Trophoblast cell (in vitro differentiated cells and primary cell): ENCODE measurements at places on chromosomes 5 and 9.

DNA sequence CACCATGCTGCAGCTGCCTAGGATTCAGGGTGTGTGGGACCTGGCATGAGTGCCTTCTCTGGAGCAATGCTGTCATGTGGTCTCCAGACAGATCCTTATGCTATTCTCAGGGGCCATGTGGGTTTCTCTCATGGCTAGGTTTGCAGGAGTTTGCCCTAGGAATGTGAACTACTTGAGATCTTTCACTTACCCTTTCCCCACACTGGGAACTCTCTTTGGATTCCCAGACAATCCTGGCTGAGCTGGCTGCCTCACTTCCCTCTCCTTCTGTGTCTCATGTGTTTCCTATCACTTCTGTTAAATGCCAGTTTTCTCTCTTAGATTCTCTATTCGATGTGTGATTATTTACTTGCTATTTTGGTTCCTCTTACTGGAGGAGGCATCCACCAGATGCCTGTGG lies 270.2 kb upstream of the RASA1 start:
- no peak for DNase-seq

GRCh38 chr5:141783005-141783946 lies 94.9 kb downstream of the PCDH1 start:
- peak; percentile 90 for DNase-seq

DNA sequence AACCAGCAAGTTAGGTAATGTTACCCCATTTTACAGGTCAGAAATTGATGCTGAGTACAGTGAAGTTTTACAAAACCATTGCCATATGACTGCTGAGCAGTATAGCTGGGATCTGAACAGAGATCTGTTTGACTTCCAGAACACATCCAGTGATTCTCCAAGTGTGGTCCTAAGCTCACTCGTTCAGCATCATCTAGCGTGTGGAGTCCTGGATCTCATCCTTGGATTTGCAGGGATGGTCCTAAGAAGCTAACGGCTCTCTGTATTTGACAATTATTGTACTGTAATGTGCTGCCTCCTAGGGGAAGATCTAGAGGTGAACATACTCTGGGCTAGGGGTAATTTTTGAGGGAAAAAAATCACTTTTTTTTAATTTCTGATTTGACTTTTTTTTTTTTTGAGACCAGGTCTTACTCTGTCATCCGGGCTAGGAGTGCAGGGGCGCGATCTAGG lies 1.4 kb downstream of the SLC26A2 start:
- peak; percentile 63 for DNase-seq

GRCh38 chr5:68288707-68289134 lies 73.2 kb downstream of the PIK3R1 start:
- no peak for DNase-seq

DNA sequence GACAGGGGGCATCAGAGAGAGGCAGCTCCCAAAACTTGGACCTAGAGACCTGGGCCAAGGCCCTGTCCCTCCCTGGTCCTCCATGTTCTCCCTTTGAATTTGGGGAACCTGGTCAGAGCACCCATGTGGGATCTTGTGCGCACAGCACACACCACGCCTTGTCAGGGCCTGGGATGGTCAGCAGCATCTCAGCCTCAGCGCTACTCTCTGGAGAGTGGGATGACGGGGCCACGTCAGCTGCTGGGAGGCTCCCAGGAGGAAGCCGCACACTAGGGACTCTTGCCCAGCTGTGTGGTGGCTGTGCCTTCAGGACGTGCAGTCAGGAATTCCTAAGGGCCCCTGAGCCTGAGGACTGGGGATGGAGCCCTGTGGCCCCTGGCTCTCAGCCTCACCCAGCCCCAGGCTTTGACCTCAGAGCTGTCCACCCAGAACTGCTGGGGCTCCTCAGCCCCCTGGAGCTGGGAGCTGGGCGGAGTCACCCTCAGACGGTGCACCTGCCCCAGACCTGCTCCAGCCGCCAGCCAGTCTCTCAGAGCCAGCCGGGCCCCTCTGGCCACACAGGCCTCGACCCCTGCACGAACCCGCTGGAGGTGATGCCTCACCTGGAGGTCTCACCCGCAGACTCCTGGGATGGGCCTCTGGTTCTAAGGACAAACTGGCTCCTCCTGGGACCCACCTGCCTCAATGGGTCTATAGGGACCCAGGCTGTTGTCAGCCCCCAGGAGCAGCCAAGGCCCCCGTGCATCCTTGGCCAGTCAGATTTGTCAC lies 38.3 kb upstream of the EGFL7 start:
- DNase-seq = no peak

DNA sequence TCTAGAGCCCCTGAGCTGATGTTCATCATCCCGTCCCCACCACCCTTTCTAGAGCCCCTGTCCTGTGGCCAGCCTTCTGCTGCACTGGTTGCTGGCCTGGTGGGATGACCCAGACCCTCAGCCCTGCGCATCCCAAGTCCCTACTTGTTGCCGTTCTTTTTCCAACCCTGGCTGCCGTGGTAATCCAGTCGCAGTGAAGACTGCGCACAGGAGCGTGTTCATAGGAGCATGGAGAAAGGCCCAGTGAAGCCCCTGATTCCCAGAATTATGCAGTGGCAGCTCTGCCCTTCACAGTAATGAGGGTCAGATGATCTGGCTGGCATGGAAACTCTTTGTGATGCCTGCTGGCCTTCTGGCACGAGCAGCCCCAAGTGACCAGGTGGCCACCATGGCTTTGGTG lies 183.3 kb downstream of the CACNA1B start:
- DNase-seq = no peak

- DNase-seq = no peak
Measured at GRCh38 chr5:83831834-83832233, 111.2 kb upstream of the HAPLN1 start.

DNA sequence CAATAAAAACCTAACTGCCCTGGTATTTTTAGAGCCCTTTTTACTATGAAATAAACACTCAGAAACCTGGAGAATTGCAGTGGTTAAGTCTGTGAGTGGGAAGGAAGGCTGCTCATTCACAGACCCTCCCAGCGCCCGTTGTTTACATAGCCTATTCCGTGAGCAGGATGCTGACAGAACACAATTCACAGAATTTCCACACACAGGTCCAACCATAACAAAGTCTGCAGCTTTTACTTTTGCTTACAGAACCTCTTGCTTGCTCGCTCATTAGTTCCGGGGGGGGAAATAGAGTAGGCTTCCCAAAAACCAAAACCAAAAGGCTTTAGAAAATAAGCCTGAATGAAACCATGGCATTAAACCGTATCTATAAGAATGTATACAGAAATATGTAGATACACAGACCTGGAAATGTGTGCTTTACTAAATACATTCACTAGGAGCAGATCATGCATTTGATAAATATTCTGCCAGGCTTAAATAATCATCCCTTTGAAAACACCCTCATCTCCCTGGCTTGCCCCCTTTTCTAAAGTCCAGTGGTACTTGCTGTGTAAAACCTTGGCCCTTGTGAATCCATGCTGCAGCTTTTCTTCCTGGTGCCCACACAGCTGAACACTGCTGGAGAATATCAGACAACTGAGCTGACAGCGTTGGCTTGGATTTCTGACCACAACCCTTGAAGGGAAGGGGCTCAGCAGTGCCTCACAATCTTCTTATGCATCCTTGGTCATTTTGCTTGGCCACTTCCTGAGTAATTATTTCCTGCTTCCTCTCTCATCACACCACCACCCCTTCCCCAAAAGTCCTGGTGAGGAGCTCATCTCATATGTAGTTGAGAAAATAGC lies 128.0 kb downstream of the FANCC start:
- DNase-seq = no peak

DNA sequence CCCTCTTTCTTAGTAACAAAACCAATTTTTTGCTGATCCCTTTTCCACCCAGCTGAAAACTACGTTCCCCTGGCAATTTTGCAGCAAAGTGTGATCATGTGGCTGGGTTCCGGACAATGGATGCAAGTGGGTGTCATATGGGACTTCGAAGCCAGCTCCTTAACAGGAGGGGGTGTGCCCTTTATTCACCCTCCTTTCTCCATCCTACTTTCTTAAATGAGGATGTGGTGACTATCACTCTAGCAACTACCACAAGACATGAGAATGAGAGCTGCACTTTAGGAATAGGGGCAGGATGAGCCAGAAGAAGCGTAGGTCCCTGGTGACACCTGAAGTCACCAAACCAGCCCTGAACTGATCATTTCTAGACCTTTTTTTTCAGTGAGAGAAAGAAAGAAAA lies 58.9 kb downstream of the IRF1 start:
- no peak for DNase-seq

DNA sequence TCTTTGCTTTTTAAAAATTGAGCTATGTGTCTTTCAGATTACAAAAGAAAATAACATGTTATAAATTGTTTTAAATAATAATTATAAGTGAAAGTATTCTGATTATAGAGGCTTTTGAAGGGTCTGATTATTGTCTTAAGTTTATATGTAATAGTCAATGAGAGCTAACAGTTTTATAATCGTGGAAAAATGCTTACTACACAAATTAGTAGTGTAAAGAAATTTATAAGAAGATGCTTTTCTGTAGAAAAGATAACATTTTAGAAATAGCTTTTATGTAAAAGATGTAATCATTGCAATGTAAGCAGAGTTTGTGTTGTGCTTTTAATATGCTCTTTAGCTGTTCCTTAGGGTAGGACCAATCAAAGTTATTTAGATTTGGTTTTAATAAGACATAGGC lies 18.6 kb downstream of the RBM27 start:
- no peak for DNase-seq

DNA sequence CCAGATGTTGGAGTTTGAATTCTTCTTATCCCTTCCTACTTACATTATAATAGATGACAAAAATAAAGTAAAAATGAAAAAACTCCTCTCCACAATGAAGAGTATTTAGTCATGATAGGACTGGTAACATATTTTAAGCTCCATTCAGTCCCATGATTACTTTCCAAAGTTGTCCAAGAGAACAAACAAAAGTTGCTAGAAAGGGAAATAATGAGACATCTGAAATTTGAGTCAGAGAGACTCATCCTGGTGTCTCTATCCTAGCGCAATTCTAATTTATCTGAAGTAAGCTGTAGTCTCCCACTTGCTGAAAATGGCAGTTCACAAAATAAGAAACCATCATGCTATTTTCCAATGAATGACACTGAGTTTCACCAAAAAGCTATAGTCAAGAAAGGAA lies 152.2 kb downstream of the BNC2 start:
- DNase-seq = no peak

GRCh38 chr5:116778032-116778431 lies 203.4 kb upstream of the SEMA6A start:
- DNase-seq = no peak

- DNase-seq = no peak
Measured at GRCh38 chr5:109769597-109770291, 80.0 kb downstream of the MAN2A1 start.

DNA sequence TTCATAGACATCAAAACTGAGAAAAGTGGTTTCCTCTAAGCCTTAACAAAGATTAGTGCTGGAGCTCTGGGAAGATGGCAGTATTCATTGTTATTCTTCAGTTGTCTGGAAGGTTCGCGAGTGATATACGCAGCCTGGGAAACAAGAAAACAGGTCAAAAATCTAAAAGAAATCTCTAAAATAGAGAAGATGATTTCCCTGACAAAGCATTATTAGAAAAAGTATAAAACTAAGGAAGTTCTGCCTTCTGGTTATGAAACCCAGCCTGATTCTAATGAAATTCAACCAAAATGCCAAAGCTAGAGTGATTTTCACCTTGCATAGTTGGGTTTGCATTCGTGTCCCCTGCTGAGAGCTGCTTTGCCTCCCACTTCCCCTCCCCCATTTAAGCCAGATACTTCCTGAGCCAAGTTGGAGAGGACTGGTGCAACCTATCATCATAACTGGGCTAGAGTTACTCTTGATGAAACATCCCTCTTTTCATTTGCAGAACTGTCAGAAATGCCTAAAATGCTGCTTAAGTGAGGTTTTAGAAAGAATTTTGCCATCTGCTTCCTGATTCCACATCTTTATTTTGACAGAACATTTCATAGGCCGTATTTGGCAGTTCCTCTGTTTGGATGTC lies 48.4 kb downstream of the NDFIP1 start:
- DNase-seq = no peak

- no peak for DNase-seq
Measured at GRCh38 chr9:91946653-91947488, 3.2 kb downstream of the ROR2 start.

DNA sequence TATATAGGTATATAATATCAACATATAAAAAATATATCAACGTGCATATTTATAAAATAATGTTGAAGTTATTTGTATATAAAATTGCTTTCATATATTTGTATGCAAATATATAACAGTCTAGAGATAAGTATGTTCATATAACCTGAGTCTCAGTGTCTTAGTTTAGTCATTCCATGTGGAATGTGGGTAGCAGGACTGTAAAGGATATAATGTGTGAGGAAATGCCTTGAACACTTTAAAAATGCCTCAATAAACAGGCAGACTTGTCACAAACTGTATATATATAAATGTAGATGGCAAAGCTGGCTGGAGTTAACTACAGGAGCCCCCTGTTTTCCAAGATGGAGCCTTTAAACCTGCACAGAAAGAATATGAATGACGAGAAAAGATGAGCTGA lies 48.4 kb downstream of the CCDC125 start:
- no peak for DNase-seq

DNA sequence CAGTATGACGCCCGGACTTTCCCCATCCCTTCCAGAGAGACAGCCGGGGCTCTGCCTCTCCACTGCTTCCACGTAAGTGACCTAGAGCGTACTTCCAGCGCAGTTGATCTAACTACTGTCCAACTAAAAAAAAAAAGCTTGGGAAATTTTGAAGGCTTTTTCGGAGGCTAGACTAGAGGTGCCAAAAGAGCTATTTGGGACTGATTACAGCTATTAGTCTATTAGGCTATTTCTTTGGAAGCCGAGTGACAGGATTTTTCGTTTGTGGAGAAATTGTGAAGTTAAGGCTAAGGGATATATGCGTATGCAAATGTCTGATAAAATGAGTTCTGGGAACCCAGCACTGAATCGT lies 1.5 kb downstream of the CCNO start:
- DNase-seq = no peak

- no peak for DNase-seq
Measured at GRCh38 chr5:94908889-94909480, 290.5 kb downstream of the SLF1 start.

GRCh38 chr9:125409637-125410521 lies 148.3 kb downstream of the GAPVD1 start:
- peak; percentile 84 for DNase-seq

DNA sequence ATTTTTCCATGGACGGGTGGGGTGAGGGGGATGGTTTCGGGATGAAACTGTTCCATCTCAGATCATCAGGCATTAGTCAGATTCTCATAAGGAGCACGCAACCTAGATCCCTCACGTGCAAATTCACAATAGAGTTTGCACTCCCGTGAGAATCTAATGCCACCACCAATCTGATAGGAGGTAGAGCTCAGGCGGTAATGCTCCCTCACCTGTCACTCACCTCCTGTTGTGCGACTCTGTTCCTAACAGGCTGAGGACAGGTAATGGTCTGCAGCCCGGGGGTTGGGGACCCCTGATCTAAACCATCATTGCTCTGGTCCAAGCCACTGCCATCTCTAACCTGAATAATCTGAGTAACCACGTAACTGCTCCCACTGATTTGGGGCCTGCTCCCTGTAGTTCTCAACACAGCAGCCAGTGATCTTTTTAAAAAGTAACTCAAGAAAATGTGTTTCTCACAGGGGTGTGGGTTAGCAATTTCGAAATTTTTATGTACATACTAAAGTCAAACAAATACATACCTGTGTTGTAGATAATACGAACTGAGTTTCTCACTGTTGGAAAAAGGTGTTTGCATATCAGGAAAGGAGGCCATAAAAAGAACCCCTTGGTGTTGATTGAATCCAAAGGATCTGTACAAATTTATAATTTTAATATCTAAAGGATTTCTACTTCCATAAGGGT lies 11.2 kb upstream of the IL13 start:
- no peak for DNase-seq

- no peak for DNase-seq
Measured at GRCh38 chr5:126139773-126140172, 283.4 kb upstream of the GRAMD2B start.
